ENCODE measurements at places on chromosomes 13 and 19.
A peak's percentile ranks its signal among the peaks of the same experiment; 100 is the strongest.

DNA sequence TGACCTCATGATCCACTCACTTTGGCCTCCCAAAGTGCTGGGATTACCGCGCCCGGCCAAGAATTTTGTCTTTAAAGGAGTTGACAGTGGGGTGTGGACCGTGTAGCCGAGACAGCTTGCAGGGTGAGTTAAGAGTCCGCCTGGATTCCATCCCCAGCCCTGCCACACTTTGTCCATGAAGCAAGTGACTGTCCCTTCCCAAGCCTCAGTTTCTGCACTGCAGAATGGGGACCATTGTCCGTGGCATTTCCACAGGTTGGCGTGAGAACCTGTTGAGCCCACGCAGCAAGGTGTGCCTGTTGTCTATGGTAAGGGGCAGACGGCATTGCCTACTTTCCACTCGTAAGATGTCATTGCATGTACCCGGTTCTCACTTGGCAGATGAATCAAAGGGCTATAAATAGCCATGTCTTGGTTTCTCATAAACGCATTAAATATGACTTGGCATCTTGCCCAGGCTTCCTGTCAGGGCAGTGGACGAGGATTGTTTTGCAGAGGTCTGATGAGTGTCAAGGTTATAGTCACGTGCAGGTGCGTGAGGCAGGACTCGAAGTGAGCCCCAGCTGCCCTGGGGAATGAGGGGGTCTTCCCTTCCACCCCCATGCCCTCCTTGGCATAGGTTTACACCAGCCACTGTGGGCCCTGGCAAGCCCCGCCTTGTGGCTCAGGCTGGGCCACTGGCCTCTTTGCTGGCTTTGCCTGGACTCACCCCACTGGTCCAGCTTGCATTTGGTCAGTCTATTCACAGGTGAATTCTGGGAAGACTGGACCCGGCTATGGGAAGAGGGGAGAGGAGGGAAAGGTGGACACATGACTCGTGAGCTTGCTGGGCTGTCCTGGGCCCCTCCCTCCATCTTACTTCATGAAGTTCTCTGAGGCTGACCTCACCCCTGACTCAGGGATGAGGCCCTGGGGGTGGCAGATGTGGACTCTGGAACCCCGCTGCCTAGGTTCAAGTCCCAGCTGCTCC, 14.6 kb downstream of the FAM187B start:
- no peak for DNase-seq

GRCh38 chr19:48784527-48784926, 26.3 kb downstream of the BCAT2 start:
- no peak for DNase-seq

DNA sequence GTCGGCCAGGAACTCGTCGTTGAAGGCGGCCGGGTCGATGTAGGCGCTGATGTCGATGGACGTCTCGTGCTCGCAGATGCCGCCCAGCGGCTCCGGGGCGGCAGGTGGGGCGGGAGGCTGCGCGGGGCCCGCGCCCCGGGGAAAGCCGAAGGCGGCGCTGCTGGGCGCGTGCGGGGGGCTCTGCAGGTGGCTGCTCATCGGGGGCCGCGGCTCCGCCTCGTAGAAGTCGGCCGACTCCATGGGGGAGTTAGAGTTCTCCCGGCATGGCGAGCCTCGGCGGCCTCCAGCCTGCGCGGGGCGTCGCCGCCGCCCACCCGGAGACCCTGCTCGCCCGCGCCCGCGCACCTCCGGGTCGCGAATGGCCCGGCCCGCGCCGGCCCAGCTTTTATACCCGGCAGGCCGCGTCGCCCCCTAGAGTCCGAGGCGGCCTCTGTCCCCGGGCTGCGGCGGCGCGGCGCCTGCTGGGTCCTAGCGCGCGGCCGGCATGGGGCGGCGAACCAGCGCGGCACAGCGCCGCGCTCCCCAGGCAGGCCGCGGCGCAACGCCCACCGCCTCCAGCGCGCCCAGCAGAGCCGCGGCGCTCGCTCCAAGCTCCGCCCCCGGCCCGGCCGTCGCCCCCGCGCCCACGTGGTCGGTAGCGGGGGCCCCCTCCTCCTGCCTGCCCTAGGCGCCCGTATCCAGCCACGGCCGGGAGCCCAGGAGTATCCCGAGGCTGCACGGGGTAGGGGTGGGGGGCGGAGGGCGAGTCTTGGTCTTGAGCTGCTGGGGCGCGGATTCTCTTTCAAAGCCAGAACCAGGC, at the start of gene CEBPA:
TSS of gene CEBPA (minus strand) at position 360 of the 799 bp plus-strand sequence. CDS start at position 240, 120 bp downstream.
- DNase-seq, result peak; percentile 6

DNA sequence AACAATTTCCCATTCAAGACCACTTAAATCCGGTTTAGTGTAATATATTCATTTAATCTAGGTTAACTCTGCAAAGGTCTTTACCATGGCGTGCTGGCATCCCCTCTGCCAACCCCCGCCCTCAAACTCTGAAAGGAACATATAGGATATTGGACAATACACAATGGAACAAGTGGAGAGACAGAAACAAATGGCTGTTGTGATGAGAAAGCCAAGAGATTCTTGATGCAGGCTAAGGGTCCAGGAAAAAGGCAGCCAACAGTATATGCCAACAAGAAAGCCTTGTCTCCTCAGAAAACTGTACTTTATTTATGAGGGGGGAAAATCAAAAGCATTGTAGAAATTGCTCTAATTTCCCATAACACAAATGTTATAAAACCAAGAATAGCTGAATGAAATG, 407.3 kb upstream of the SGCG start:
- DNase-seq, result no peak

DNA sequence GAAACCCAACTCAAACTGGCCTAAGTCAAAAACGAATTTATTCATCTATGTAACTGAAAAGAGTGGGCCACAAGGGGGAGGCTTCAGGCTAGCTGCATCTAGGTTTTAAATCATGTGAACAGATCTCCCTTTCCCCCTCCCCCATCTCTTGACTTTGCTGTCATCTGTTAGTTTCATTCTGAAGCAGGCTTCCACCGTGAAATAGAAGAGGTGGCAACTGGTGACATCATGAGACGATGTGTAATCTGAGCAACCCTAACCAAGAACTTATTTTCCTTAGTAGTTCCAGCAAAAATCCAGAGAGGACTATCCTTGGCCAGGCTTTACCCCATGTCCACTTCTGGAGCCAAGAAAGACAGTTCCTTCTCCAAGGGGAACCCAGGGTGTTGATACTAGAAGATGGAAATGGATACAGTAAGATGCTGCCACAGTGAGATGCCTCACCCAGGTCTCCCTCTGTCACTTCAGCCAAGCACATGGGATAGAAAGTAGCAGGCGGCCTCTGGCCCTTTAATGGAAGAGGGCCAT, 9.4 kb downstream of the SAMD4B start:
- no peak for DNase-seq

- DNase-seq, result no peak
Observed at GRCh38 chr19:883661-884211, 9.3 kb downstream of the MED16 start.

DNA sequence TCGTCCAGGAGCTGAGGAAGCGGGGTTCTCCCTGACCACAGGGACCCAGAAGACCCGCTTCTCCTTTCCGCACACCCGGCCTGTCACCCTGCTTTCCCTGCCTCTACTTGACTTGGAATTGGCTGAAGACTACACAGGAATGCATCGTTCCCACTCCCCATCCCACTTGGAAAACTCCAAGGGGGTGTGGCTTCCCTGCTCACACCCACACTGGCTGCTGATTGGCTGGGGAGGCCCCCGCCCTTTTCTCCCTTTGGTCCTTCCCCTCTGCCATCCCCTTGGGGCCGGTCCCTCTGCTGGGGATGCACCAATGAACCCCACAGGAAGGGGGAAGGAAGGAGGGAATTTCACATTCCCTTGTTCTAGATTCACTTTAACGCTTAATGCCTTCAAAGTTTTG, 18.9 kb downstream of the VASP start:
- no peak for DNase-seq

- DNase-seq, result no peak
Observed at GRCh38 chr19:4877753-4878490, 10.5 kb upstream of the PLIN3 start.

- DNase-seq, result no peak
Observed at GRCh38 chr13:114212158-114212495, 22.6 kb upstream of the CDC16 start.

DNA sequence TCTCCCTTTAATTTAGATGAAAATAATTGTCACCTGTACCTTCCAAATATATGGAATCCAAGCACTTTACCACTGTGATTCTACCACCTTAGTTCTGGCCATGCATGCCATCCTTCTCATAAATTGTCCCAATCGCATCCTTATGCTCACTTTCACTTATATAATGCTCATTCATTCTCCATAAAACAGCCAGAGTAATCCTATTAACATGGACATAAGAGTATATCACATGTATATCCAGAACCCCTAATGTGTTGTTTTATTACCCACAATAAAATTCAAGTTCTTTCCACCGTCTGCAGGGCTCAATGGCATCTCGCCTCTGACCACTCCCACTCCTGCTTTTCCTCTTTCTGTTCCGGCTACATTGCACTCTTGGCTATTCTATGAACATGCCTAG, 597.5 kb upstream of the MIR17HG start:
- DNase-seq, result no peak

DNA sequence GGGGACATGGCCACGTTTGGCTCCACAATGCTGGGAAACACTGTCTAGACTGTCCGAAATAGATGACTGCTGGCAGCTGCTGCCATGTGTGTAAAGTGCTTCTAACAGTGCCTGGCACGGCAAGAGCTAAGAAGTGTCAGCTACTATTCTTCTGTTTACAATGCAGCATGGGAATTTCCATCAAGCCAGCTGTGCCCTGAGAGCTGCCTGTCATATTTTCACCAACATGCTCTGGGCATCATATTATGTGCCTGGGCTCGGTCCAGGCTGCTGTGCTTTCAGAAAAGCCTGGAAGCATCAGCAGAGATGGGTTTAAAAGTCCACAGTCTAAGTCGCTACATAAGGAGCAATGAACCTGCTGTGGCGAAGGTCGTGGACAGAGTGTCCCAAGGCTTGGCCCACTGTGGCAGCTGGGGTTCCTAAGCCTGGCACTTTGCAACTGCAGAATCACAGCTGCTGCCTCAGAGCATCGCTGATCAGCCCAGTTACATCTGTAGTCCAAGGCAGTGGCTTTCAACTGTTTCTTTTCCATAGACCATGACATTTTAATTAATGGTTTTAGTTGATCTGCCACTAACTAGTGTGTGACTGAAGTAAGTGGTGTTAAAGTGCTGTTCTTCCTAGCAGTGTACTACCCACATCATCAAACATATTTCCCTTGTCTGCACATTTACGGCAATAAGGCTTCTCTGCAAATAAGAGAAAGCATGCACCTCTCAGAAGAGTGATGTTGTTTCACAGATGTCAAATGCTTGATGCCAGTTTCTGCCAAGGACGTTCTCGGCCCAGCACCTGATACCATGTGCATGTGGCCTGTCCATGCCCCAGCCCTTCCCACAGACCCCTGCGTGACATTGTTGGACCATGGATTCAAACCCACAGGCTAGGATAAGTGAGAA, 95.7 kb upstream of the C1QTNF9B start:
- DNase-seq, result no peak

GRCh38 chr19:28632371-28633080, 580.4 kb downstream of the UQCRFS1 start:
- no peak for DNase-seq

DNA sequence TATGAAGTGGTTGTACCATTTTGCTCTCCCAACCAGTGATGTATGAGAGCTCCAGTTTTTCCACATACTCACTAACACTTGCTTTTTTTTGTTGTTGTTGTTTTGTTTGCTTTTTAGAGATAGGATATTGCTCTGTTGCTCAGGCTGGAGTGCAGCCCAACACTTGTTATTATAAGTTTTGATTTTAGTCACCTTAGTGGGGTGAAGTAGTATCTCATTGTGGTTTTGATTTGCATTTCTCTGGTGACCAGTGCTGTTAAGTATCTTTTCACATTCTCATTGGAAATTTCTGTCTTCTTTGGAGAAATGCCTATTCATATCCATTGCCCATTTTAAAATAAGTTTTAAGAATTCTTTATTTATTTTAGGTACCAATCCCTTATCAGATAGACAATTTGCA, 31.3 kb downstream of the CYP4F22 start:
- no peak for DNase-seq

- no peak for DNase-seq
Observed at GRCh38 chr19:5837761-5838352, 1.6 kb downstream of the FUT6 start.

DNA sequence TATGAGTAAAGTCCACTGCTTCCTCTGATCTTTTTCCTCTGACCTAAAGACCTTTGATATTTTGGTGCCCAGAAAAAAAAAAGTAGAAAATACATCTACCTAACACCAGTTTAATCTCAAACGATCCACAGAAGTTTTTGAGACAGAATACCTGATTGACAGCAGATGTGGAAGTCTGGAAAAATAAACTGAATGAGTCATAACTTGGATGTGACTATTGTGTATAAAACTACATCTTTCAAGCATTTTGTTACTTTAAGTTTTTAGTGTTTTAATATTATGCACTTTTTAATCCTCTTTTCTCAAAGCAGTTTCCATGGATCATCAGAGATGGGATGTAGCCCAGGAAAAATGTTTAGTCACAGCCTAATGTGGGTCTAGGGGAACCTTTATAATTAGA, 216.1 kb downstream of the SLITRK1 start:
- DNase-seq, result no peak

DNA sequence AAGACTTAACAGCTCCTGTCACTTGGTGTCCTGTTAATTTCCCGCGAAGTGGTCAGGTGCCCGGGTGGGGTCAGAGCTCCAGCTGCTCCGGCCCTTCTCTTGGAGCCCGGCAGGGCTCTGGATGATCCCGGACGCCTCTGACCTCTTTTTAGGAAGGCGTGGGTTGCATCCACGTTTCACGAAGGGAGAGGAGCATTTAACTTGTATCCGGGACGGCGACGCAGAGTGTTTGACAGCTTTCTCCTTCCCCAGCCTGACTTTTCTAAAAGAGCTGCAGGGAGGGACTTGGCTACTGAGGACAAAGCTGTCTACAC, 656 bp downstream of the ZNF155 start:
- DNase-seq, result no peak

- no peak for DNase-seq
Observed at GRCh38 chr19:46481947-46482346, 10.6 kb upstream of the PNMA8A start.

- DNase-seq, result no peak
Observed at GRCh38 chr13:110382830-110383229, 75.7 kb downstream of the COL4A2 start.

- no peak for DNase-seq
Observed at GRCh38 chr13:29509999-29510589, 85.4 kb downstream of the SLC7A1 start.

DNA sequence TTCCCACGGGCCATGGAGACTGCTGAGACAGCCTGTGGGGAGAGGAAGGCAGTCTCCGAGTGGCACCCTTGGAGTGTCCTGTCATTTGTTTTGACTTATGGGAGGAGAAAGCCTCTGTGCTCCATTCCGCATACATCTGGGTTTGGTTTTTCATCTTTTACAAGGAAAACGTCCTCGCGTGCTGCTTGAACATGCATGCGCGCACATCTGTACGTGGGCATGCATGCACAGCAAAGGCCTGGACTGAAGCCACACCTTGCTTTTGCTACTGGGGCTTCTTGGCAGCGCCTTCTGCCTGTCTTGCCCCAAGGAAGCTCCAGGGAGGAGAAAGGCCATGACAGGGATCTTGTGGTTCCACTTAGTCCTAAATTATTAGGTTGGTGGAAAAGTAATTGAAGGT, 44.0 kb downstream of the SUGP2 start:
- DNase-seq, result no peak
